Prostate gland (tissue), 2 donors: ENCODE measurements at places on chromosomes 13 and 19. TPM values are rescaled to one million over a fixed set of nuclear protein-coding genes. Genes with fewer than 3 reads are reported as not detected.

GRCh38 chr13:72316716-72317115 is 410.7 kb downstream of the MZT1 start:
- H3K36me3 ChIP-seq: no peaks in the 10 kb centered on the region
- no peaks in the 10 kb centered on the region for H3K4me1 ChIP-seq
- H3K27me3 ChIP-seq: no peaks in the 10 kb centered on the region
- H3K27ac ChIP-seq: no peak overlapping the region

DNA sequence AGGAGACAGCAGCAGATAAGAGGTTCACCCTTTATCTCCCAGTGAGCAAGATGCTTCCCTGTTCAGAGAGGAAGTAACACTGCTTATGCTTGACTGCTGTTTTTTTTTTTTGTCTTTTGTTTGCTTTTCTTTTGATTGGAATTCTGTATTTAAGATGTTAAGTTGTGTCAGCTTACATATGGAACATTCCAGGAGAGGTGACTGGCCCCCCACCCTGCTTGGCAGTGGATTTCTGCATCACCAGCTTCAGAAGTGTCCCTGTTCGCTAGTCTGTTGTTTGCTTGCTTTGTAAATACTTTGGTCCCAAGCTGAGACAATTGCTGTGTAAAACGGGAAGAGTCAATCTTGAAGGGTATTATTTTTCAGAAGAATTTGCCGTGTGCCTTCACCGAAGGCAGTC is 43.0 kb downstream of the IFT88 start:
- H3K27me3 ChIP-seq: no peaks in the 10 kb centered on the region
- no peak for DNase-seq
- H3K4me3 ChIP-seq: no peak overlapping the region
- no peak overlapping the region for H3K27ac ChIP-seq
- no peaks in the 10 kb centered on the region for H3K4me1 ChIP-seq
- H3K36me3 ChIP-seq: peaks cover 9% of the 10 kb centered on the region

GRCh38 chr13:28131646-28132045 is 6.7 kb upstream of the PAN3 start:
- no peaks in the 10 kb centered on the region for H3K27me3 ChIP-seq
- DNase-seq: no peak
- no peaks in the 10 kb centered on the region for H3K4me1 ChIP-seq
- H3K36me3 ChIP-seq: no peaks in the 10 kb centered on the region
- no peak overlapping the region for H3K27ac ChIP-seq
- no peak overlapping the region for H3K4me3 ChIP-seq

- no peaks in the 10 kb centered on the region for H3K27me3 ChIP-seq
- no peak overlapping the region for H3K27ac ChIP-seq
- no peak for DNase-seq
- no peaks in the 10 kb centered on the region for H3K36me3 ChIP-seq
These were observed 2.8 kb upstream of the A1BG start for GRCh38 chr19:58355908-58356765.

DNA sequence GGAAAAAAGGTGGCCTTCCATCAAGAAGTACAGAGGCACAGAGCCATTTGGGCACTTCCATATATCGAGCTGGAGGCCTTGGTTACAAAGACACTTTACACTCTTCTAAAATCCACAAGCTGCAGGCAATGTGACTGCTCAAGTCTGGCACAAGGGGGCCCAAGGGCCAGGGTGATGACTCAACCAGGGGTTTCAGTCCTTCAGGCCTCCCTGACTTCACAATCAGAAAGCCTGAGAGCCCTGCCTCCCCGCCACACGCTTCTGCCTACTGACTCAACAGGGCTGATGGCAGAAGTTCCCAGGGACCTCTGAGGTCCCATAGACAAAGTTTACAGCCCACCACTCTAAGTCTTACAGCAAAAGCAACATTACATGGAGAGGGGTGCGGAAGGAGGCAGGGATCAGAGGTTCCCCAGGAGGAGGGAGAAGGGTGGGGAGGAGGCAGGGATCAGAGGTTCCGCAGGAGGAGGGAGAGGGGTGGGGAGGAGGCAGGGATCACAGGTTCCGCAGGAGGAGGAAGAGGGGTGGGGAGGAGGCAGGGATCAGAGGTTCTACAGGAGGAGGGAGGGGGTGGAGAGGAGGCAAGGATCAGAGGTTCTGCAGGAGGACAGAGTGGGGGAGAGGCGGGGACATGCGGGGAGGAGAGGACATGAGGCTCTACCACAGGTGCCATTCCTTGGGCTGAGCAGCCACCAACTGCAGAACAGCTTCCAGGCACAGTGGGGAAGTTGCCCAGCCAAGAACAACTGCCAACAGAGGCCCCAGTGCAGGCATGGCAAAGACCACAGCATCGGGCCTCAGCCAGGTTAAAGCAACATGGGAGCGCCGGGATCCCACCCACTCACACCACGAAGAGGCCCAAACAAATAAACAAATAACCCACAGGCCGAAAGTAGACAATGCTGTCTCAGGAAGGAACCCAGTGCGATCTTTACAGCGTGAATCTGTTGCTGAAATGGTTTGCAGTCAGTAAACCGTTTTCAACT is 52.0 kb downstream of the SLC7A1 start:
- no peak for DNase-seq
- H3K27me3 ChIP-seq: no peaks in the 10 kb centered on the region
- peaks cover 4% of the 10 kb centered on the region for H3K4me1 ChIP-seq
- no peak overlapping the region for H3K27ac ChIP-seq

GRCh38 chr19:32287811-32288227 is 57.6 kb upstream of the ZNF507 start:
- H3K4me3 ChIP-seq: no peak overlapping the region
- no peak overlapping the region for H3K27ac ChIP-seq
- no peaks in the 10 kb centered on the region for H3K27me3 ChIP-seq
- peak; percentile 43 for DNase-seq
- H3K36me3 ChIP-seq: no peaks in the 10 kb centered on the region

- no peaks in the 10 kb centered on the region for H3K36me3 ChIP-seq
- no peak overlapping the region for H3K27ac ChIP-seq
- no peak for DNase-seq
- H3K27me3 ChIP-seq: no peaks in the 10 kb centered on the region
These were observed 1.6 kb upstream of the IGFL3 start for GRCh38 chr19:46126086-46126580.

- H3K27me3 ChIP-seq: no peaks in the 10 kb centered on the region
- no peaks in the 10 kb centered on the region for H3K4me1 ChIP-seq
- no peak overlapping the region for H3K4me3 ChIP-seq
- DNase-seq: no peak
- H3K27ac ChIP-seq: no peak overlapping the region
- no peaks in the 10 kb centered on the region for H3K36me3 ChIP-seq
These were observed 490.0 kb upstream of the ATXN8OS start for GRCh38 chr13:69617587-69617986.

DNA sequence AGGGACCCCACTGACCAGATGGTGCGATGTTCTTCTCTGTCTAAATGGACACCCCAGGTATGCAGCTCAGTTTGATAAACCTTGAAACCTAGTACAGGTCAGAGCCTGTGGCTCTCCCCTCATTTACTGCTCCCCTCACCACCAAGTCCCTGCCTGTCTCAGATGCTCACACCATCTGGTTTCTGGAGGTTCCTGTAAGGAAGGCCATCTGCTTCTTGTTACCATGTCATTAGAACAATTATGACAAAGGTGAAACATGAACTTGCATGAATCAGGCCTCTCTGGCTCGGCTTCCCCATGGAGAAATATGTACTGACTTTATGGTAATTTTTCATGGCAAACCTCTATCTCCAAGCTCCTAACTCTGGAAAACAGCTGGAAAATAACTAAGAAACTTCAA is 965.7 kb downstream of the UQCRFS1 start:
- H3K4me3 ChIP-seq: no peak overlapping the region
- no peaks in the 10 kb centered on the region for H3K27me3 ChIP-seq
- no peaks in the 10 kb centered on the region for H3K36me3 ChIP-seq

GRCh38 chr13:79918620-79919019 is 422.3 kb downstream of the SPRY2 start:
- no peak for DNase-seq
- no peak overlapping the region for H3K4me3 ChIP-seq
- no peak overlapping the region for H3K27ac ChIP-seq
- no peaks in the 10 kb centered on the region for H3K36me3 ChIP-seq

UNC13A gene
- 0.14 TPM for total RNA-seq

ZIM2 gene
- 5.2 TPM for total RNA-seq

MBD3L2 gene
- total RNA-seq: not detected

MBD3L3 gene
- total RNA-seq: 1.5 TPM

CD79A gene
- total RNA-seq: not detected

ZBTB45 gene
- total RNA-seq: 22.0 TPM

NALCN gene
- total RNA-seq: 3.2 TPM

SOX1 gene
- total RNA-seq: 4.4 TPM

GJB6 gene
- total RNA-seq: 0.32 TPM

DAND5 gene
- 1.8 TPM for total RNA-seq
